CD4-positive, alpha-beta T cell treated with Interleukin-6 at 100 ng/mL for 8 hours (primary cell): ENCODE measurements at places on chromosomes 1 and 21.
A peak's percentile ranks its signal among the peaks of the same experiment; 100 is the strongest.

DNA sequence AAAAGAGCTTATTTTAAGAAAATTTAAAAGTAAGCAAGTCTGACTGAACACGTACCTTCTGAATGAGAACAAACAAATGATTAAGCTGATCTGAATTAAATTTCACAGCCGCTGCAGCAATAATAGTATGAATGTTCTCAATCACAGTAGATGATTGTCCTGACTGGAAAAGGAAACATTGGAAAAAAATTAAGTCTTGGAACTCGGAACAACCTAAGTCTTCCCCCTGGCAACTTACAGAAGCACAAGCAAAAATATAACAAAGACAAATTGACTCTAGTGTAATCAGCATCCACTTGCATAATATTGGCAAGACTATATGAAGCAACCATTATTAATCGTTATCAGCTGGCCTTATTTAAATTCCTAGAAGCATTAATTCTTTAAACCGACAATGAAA, 60.5 kb downstream of the USP24 start:
- DNase-seq = no peak

GRCh38 chr1:87203904-87204303, 124.8 kb upstream of the LMO4 start:
- no peak for DNase-seq

GRCh38 chr1:115330480-115331013, 7.5 kb downstream of the NGF start:
- no peak for DNase-seq

DNA sequence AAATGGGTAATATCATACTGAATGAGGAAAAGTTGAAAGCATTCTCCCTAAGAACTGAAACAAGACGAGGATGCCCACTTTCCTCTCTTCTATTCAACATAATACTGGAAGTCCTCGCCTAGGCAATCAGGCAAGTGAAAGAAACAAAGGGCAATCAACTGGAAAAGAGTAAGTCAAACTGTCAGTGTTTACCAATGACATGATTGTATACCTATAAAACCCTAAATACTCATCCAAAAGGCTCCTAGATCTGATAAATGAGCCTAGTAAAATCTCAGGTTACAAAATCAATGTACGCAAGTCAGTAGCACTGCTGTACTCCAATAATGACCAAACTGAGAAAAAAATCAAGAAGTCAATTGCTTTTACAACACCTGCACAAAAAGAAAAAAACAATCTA, 575.8 kb upstream of the PRMT6 start:
- no peak for DNase-seq

- DNase-seq = no peak
Observed at GRCh38 chr1:161111117-161111516, 6.7 kb downstream of the PFDN2 start.

GRCh38 chr1:177817937-177818875, 151.7 kb downstream of the SEC16B start:
- DNase-seq = no peak

GRCh38 chr21:17784604-17785402, 34.4 kb downstream of the C21orf91 start:
- peak; percentile 31 for DNase-seq

GRCh38 chr1:176601348-176601747, 138.4 kb downstream of the PAPPA2 start:
- DNase-seq = no peak

- peak; percentile 85 for DNase-seq
Observed at GRCh38 chr1:101288491-101288944, 51.7 kb downstream of the S1PR1 start.
